ENCODE measurements at places on chromosomes 16 and 17.
A peak's percentile ranks its signal among the peaks of the same experiment; 100 is the strongest.

- DNase-seq: no peak
Observed at GRCh38 chr17:45123076-45123770, 9.1 kb downstream of the PLCD3 start.

GRCh38 chr17:75249564-75249963 is 11.8 kb downstream of the GGA3 start:
- no peak for DNase-seq

- no peak for DNase-seq
Observed at GRCh38 chr16:70678121-70678897, 7.5 kb downstream of the MTSS2 start.

DNA sequence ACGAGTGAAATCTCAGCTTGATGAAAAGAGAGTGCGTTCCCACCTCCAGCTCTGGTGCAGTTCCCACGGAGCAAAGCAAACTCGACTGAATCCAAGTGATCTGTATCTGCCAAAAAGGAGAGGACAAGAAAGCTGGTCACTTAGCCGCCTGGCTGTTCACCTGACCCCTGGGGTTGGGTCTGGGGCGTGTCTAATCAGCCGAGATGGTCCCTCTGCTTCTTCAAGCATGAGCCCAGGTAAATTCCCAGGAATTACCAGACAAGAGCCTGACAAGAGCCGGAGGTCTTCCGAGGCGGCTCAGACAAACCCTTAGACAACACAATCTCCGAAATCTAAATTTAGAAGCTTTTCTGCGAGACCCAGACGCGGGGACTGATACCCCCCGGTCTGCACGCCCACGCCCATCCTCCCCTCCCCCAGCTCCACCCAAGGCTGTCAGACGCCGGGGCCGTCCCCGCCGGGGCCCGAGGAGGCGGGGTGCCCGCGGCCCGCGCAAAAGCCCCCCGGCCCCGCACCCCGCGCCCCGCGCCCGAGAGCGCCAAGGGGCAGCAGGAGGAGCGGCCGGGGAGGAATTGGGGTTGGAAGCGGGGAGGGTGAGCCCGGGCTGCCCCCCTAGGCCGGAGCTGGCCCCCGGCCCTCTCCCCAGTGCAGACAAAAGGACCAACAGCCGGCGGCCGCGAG is 674 bp downstream of the ZNF821 start:
- peak; percentile 21 for DNase-seq

DNA sequence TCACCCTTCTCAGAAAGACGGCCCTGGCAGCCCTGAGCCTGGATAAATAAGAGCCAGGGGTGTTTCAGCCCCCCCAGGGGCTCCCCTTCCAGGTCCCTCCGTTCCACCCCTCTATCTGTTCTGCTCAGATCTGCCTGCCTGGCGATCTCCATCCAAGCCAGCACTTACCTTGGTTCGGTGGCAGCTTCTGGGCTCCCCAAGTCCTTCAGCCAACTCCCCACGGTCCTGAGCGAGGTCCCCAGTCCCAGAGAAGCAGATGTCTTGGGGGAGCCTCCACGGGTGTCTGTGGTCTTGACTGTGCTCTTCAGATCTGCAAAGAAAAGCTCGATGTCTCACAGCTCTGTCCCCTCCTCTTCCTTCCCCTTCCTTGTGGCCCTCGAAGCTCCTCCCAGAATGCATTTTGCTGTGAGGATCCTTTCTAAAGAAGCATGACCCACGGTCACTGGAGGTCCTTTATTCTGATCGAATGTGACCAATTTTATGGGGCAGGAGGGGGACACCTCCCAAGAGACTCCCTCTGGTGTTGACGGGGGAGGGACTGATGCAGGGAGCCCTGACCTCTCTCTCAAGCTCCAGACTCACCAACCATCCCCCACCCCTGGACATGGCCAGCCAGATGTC is at the start of gene PIK3R6:
Gene PIK3R6 (minus strand): TSS at position 314 of the 621 bp plus-strand sequence. CDS start 17,880 bp downstream, outside the sequence.
- no peak for DNase-seq

GRCh38 chr17:64718058-64718457 is 56.0 kb upstream of the SMURF2 start:
- no peak for DNase-seq

DNA sequence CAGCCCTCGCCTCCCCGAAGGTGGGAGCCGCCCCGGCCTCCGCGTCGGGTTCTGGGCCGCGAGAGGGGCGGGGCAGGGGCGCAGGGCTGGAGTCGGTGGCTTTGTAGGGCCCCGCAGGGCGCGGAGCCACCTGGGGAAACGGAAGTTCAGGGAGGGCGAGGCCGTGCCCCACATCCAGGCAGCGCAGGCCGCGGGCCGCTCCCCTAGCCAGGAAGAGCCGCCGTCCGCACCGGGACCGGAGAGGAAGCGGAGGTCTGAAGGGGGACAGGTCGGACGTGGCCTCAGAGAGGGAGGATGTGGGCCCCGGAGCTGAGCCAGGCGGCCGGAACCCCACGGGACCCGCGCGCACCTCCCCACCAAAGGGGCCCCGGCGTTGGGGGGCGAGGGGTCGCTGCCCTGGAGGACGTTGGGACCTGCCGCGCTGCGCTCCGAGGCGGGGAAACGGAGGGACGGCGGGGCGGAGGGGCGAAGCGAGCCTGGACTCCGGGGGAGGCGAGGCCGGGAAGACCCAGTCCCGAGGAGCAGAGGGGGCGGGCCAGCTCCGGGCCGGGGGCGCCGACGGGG is 482 bp upstream of the SLC16A3 start:
- DNase-seq: no peak

DNA sequence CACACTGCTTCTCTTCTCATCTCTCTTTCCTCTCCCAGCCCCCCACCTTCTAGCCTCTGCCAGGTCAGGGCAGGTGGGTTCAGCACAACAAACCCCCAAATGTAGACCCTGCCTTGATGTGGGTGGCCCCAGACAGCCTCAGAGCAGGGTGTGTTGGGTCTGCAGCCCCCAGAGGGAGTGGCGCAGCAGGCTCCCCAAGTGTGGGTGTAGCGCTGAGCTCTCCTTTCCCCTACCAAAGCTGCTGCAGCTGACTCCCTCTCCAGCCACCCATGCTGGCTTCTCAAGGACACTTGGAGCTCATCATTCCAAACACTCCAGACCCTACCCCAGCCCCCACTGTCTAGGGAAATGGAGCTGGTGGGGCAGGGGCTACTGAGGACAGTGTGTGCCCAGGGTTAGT is 27.3 kb downstream of the NLRC3 start:
- no peak for DNase-seq

DNA sequence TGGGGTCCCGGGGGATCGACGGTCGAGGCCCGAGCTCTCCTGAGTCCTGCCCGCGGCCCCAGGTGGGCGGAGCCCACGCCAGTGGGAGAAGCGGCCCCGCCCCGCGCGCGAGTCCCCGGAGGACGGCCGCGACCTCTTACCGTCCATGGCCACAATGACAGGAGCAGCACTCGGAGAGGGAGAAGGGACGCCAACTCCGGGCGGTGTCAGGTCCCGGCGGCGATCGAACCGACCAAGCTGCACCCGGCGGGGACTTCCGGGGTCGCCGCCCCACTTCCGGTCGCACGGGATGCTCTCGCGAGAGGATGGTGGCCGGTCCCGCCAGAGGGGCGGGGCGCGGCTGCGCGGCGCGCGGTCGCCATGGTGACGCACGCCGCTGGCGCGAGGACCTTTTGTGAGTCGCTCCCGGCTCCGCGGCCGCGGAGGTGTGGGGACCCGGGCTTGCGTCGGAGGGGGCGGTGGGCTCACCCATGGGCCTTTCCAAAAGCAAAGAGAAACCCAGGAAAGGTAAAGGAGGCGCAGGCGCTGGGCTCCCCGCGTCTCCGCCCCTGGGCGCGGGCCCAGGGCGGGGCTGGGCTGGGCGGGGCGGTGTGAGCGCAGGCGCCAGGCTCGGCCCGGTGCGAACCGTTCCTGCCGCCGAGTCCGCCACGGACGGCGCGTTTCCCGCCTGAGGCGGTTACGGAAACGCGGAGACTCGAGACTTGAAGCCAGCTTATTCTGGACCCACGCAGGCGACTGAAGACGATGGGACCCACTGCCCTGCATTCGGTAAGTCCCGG is at the start of the genes CHMP1A and SPATA33:
Gene CHMP1A (minus strand): TSS at position 267 of the 779 bp plus-strand sequence. CDS start 120 bp downstream, at position 147.
Gene SPATA33 (plus strand): TSS at position 395 of the 779 bp plus-strand sequence. CDS start 76 bp downstream, at position 471.
- DNase-seq: peak; percentile 89

DNA sequence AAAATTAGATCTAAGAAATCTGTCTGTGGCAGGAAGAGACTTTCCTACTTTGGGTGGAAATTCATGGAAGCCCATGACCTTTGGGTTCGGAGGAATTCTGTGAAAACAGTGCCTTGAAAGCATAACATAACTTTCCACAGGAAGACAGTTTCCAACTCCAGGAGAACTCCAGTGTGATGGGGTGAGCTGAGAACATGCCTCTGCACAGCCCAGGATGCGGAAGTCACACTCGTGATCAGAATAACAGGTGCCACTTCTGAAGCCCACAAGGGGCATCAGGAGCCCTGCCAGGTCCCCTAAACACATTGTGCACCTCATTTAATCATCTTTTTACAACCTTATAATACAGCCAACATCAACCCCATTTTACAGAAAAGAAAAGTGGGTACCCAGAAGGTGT is 9.7 kb downstream of the TVP23A start:
- DNase-seq: no peak

DNA sequence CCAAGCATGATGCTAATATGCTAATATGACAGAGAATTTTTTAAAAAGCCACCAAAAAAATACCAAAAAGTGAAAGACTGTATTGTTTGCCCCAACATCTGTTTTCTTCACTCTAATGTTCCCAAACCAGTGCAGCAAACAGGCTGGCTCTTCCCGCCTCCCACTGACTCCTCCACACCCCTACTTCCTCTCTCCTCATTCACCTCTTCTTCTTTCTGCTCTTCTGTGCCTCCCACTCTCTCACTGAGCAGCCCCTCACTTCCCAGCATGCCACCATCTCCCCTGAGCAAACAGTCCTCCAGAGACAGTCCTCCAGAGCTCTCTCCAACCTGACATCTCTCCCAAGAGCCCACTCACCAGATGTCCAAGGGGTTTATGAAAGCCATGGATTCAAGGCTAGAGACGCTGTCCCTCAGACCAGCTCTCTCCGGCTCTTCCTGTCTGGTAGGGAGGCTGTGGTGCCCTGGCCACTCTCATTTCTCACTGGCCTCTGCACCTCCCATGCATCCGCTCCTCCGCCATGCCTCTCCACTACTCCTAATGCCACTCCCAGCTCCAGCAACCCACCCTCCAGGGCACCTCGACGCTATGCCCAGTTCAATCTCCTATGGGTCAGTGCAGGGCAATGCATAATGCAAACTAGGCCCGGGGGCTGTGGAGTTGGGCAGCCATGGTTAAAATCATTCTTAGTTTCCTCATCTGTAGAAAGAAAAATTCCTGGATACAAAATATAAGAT is 52.9 kb downstream of the ANKRD11 start:
- DNase-seq: no peak

DNA sequence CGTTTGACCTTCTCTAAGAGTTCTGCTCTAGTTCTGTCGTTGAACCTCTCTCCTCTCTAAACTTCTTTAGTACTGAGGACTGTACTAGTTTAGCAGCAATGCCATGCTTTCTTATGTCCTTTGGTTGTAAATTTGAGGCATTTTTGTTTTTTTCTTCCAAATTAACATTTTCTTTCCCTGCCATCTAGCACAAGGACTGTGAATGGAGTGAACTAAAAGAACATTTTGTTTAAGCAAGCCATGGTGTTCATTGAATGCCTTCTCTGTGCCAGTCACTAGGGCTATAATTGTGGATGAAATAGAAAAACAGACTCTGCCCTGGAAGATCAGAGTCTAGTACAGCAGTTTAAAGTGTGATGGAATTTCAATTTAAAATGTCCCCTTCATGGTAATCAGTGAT is 137.9 kb downstream of the FTO start:
- no peak for DNase-seq

- DNase-seq: no peak
Observed at GRCh38 chr17:15910791-15911190, 34.1 kb upstream of the ADORA2B start.

DNA sequence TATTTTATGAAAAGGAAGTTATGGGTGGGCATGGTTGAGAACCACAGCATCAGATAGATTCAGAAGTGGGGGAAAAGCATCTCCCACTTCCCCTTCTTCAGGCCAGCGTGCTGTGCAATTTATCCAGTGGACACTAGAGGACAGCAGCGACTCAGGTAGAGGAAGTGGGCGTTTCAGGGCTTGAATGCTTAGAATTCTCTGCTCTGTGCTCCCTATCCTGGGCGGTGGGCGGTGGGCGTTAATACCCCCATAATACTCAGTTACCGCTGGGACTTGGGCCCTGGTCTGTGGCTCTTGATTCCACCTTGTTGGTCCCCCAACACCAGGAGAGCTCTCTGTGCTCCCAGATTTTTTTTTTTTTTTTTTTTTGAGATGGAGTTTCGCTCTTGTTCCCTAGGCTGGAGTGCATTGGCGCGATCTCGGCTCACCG is 3.7 kb upstream of the LYZL6 start:
- DNase-seq: peak; percentile 68

DNA sequence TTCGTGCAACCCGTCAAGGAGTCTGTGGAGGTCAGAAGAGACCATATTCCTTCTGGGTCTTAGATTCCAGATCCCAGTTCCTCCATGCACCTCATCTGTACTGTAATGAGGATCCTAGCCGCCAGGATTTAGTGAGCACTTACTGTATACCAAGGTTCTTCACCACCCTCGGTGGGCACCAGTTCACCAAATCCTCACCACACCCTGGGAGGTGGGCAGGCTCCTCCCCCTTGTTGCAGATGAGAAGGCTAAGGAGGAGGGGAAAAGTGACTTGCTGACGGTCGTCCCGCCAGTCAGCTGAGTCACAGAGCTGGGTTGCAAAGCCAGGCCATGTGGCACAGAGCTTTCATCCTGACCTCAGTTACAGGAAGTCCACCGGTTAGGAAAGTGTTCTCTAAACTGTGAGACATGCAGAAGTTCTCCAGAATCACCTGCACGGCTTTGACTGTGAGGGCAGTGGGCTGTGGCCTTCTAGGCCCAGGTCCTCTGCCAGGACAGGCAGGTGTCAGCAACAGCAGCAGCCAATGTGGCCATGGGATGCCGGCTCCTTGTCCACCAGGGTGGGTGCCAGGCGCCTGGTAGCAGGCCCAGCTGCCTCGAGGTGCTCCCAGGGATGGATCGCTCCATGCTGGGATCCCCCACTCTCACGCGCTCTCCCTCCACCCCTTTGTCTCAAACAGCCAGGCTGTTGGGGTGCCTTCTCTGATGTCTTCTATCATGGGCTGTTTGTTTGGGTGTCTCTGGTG is 240.3 kb upstream of the GSE1 start:
- peak; percentile 67 for DNase-seq

GRCh38 chr17:47695429-47696376 is 1.7 kb downstream of the TBKBP1 start:
- DNase-seq: no peak

GRCh38 chr17:74078363-74078941 is 125.0 kb upstream of the RPL38 start:
- DNase-seq: no peak

All from RKO (cell line).